ENCODE measurements at places on chromosomes 5 and 9.

- DNase-seq, result peak; percentile 24
Measured at GRCh38 chr9:114720086-114720676, 38.2 kb upstream of the TEX48 start.

GRCh38 chr5:161256957-161257356, 289.6 kb downstream of the GABRB2 start:
- DNase-seq, result no peak

- no peak for DNase-seq
Measured at GRCh38 chr5:146006470-146007190, 70.3 kb downstream of the SH3RF2 start.

- DNase-seq, result no peak
Measured at GRCh38 chr5:172593721-172594235, 47.3 kb upstream of the NEURL1B start.

DNA sequence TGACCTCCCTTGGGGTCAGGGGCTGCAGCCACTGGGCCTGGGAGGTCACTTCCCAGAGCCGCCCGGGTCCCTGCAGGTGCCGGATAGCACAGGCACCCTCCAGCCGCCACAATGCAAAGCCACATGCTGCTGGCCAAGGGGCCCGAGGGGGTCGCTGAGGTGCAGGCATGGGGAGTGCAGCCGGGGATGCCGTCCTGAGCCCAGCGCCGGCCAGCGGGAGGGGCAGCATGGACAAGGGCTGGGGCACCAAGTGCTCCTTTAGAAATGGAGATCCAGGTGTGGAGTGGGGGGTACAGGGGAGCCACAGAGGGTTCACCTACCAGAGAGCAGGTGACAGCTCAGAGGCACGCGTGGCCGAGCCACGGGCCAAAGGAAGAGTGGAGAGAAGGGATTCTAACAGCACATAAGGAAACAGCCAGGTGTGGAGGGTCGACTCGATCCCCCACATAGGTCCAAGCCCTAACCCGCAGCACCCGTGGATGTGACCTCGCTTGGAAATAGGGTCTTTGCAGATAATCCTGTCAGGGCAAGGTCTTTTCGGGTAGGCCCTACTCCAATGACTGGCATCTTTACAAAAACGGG, 24.7 kb downstream of the ZDHHC11B start:
- no peak for DNase-seq

DNA sequence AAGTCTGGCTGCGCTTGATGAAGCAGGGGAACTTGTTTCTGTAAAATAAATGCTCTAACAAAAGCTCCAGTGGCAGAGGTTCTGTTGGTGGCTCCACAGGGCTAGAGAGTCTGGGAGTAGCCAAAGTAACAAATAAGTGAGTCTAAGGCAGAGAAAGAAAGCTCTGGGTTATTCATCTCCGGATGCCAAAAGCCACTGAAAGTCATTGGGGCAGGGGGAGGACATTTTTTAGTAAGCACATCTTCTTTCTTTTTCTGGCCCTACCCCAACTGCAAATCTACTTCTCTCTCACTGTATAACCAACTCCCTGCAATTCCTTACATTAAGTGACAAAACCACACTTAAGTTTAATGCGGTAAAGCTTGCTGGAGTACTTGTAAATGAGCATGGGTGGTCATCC, 141.6 kb downstream of the INSYN2B start:
- DNase-seq, result no peak

GRCh38 chr5:112800891-112801290, 60.2 kb upstream of the SRP19 start:
- DNase-seq, result no peak

DNA sequence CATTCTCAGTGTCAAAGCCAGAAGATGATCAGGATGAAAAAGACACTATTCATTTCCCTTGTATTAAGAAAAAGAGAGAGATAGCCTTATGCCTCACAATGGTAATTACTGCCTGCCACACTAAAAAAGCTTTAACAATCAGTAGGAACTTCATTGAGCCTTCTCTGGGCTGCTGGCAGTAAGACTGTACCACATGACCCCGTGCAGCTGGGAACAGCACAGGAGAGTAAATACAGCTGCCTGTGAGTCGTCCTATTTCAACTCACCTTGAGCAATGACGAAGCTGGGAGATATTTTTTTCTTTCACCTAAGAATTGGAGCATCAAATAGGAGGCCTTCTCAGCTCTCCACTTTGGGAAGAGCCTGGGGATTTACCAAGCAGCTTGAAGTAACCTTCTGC, 316.3 kb downstream of the GABRB2 start:
- no peak for DNase-seq

- DNase-seq, result peak; percentile 61
Measured at GRCh38 chr5:72130351-72130761, 23.1 kb downstream of the MAP1B start.

DNA sequence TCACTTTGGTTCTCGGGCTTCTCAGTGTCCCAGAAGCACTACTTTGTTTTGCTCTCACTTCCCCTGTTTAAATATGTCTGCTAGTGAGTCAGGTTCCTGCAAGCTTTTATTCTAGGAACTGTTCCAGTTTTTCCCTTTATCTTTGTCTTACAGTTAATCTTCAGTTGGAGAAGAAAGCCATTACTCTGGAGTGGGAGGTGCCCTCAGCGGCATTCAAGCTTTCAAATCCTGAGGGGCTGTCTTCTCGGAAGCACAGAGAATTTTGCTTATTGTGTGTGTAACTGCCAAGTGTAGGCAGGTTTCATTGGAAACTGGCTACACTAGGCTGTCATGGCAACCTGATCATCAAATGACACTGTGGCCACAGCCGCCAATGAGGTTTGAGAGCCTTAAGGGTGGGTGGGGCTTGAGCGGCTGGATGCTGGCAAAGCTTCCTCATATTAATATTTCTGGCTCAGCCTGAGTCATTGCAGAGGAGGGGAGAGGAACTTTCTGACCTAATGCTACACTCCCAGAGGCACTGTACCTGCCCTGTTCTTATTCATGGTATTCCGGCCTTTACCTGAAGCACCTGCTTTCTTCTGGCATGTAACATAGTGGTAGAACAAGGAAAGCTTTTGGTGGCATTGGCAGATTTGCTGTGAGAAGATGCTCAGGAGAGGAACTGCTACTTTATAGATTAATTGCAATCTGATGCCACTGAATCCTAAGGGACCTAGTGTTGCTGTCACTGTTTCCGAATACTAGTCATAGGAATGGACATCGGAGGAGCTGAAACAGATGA, 26.3 kb downstream of the SLC25A25 start:
- DNase-seq, result peak; percentile 98
